ENCODE measurements at places on chromosomes 2 and 18.

DNA sequence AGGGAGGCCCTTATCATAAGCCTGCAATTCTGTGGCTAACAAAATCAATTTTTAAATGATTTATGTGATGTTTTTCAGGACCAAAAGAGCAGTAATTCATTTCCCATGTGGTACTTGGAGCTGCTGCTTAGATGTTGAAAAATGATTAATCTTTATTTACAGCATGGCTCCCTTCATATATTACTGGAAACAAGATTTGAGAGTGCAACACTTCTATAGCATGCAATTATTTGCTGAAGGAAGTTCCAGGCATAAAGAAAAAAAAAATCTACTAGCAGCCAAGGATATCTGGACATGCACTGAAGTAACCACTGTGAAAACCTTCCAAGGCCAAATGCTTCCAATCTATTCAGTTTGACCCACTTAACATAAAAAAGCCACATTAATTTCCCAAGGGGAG lies 186.3 kb downstream of the SLC8A1 start:
- peak; percentile 23 for DNase-seq

DNA sequence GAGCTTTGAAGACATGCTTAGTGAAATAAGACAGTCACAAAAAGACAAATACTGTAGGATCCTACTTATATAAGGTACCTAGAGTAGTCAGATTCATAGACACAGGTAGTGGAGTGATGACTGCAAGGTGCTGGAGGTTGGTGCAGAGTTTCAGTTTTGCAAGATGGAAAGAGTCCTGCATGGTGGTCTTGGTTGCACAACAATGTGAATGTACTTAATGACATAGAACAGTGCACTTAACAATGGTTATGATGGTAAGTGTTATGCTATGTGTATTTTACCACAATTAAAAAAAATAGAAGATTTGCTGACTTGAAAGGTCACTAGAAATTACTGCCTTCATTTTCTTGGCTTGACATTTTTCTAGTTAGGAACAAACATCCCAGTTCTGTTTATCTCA lies 9.5 kb downstream of the CERS6 start:
- DNase-seq, result peak; percentile 7

DNA sequence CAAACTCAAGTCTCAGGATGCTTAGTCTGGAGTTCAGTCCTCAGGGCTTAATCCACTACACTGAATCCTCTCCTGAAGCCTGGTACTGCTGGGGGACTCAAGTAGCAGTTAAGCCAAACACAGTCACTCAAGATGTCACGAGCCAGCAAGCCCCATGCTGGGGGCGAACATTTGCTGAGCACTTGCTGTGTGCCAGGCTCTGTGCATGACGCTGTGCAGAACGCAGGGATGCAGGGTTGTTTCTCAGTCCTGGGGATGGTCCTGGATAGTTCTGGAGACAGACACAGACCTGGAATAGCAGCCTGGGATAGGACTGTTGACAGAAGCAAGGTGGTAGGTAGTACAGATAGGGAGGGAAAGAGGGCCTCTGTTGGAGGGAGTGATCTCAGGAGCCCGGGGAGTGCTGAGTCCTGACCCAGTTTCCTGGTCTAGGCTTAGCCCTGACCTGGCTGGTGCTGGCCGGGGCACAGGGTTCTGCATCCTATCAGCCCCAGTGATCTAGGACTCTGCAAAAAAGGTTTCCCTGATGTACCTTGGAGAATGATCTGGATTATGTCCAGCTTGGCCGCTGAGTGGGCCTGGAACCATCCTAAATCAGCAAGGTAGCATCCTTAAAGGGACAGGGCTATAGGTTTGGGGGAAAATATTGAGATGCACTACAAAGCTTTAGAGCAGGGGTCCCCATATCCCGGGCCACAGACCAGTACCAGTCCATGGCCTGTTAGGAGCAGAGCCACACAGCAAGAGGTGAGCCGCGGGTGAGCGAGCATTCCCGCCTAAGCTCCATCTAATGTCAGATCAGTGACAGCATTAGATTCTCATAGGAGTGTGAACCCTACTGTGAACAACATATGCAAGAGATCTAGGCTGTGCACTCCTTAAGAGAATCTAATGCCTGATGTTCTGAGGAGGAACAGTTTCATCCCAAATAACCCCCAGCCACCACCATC lies 54.7 kb upstream of the OTOF start:
- no peak for DNase-seq

DNA sequence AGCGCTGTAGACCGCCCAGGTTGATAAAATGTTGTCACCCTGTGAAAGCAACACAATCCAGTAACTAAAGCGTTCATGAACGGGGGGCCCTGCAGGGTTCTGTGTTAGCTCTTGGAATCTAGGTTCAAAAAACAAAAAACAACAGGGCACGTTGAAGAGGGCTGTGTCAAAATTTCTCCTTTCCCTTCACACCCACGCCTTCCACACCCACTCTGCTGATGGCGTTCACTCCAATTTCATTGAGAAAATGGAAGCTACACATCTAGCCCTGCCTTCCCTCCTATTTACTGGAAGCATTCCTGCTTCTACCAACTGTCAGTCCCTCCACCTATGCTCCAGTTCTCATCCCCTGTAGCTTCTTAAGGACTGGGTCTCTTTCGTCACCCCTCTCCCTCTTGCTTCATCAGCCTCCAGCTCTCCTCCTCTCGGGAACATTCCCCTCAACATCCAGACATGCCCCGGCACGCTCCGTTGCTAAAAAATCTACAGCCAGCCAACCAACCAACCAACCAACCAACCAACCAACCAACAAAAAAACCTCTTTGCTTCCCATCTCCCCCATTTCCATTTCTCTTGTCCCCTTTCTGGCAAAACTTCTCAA lies 98.4 kb upstream of the SP3 start:
- no peak for DNase-seq

DNA sequence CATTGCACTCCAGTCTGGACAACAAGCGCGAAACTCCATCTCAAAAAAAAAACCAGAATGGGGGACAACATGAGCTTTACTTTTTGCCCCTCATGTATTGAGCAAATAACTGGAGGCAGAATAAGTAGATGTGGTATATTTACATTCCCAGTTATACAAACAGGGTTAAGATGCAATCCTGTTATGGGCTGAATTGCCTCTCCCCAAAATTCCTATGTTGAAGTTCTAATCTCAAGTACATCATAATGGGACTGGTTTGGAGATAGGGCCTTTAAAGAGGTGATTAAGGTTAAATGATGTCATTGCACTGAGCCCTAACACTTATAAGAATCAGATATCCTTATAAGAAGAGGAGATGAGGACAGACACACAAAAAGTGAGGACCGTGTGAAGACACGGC lies 319.8 kb upstream of the KLHL29 start:
- no peak for DNase-seq

All from fibroblast of skin of right quadriceps (primary cell).